ENCODE measurements at places on chromosomes 1 and 21.
A peak's percentile ranks its signal among the peaks of the same experiment; 100 is the strongest.

- no peak for DNase-seq
Measured at GRCh38 chr1:201475915-201476669, 7.1 kb upstream of the PHLDA3 start.

- DNase-seq, result no peak
Measured at GRCh38 chr1:57307392-57308170, 116.3 kb downstream of the DAB1 start.

DNA sequence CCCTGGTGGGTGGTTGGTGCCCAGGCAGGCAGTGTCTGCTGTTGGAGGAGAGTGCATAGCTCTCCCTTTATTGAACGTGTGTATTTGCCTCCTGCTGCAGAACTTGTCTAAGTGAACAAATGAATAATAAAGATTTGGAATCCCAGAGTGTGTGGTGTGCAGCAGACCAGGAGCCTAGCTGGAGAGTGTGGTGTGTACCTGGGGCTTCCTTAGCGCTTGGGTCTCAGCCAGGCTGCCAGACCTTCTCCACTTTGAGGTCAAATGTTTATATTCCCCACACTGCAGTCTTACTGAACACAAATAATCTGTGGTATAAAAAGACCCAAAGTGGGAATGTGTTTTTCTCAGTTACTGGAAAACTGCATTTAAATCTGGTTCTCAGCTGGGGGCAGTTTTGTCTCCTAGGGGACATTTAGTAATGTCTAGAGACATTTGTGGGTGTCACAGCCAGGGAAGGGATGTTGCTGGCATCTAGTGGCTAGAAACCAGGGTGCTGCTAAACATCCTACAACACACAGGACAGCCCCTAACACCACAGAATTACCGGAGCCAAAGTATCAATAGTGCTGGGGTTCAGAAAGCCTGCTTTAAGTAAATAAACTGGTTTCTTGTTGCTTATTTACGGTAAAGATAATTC, 23.6 kb downstream of the SLC37A1 start:
- DNase-seq, result peak; percentile 9

DNA sequence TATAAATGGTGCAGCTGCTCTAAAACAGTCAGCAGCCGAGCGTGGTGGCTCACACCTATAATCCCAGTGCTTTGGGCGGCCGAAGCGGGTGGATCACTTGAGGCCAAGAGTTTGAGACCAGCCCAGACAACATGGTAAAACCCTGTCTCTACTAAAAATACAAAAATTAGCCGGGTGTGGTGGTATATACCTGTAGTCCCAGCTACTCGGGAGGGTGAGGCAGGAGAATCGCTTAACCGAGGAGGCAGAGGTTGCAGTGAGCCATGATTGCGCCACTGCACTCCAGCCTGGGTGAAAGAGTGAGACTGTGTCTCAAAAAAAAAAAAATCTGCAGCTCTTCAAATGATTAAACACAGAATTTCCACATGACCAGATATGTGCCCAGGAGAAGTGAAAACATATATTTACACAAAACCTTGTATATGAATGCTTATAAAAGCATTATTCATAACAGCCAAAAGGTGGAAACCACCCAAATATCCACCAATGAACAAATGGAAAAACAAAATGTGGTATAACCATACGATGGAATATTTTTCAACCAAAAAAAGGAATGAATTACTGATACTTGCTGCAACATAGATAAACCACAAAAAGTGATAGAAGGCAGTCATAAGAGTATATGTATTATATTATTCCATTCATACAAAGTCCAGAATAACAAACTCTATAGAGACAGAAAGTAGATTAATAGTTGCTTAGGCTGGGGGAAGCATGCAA, 14.1 kb downstream of the EPS15 start:
- DNase-seq, result no peak

DNA sequence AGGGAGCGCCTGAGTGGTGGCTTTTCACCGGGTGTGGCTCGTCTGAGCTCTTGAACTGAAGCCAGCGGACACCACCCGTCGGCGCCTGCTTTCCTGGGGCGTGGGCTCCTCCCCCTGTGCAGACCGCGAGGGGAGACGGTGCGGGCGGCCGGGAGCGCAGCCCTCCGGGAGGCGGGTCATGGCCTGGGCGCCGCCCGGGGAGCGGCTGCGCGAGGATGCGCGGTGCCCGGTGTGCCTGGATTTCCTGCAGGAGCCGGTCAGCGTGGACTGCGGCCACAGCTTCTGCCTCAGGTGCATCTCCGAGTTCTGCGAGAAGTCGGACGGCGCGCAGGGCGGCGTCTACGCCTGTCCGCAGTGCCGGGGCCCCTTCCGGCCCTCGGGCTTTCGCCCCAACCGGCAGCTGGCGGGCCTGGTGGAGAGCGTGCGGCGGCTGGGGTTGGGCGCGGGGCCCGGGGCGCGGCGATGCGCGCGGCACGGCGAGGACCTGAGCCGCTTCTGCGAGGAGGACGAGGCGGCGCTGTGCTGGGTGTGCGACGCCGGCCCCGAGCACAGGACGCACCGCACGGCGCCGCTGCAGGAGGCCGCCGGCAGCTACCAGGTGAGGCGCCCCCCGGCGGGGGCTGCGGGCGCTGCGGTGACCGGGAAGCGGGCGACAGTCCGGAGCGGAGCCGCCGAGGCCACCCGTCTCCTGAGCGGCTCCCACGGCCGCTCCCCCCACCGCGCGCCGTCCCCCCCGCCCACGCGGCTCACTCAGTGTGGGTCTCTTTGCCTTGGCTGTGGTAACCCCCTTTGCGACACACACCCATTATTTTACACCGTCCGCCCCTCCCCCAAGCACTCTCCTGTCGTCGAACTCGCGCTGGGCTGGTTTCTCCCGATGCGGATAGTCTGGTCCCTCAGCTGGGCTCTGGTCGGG, at the start of gene TRIM58:
TSS of gene TRIM58 (plus strand) at position 119 of the 916 bp plus-strand sequence. CDS start at position 179, 60 bp downstream.
- DNase-seq, result peak; percentile 2

- DNase-seq, result no peak
Measured at GRCh38 chr1:17112496-17113236, 6.6 kb downstream of the PADI2 start.

- peak; percentile 94 for DNase-seq
Measured at GRCh38 chr1:220879076-220879508, at the start of gene HLX. Gene HLX, plus strand, starts transcription at chr1:220879443. Its CDS starts 415 bp downstream, at chr1:220879858.

DNA sequence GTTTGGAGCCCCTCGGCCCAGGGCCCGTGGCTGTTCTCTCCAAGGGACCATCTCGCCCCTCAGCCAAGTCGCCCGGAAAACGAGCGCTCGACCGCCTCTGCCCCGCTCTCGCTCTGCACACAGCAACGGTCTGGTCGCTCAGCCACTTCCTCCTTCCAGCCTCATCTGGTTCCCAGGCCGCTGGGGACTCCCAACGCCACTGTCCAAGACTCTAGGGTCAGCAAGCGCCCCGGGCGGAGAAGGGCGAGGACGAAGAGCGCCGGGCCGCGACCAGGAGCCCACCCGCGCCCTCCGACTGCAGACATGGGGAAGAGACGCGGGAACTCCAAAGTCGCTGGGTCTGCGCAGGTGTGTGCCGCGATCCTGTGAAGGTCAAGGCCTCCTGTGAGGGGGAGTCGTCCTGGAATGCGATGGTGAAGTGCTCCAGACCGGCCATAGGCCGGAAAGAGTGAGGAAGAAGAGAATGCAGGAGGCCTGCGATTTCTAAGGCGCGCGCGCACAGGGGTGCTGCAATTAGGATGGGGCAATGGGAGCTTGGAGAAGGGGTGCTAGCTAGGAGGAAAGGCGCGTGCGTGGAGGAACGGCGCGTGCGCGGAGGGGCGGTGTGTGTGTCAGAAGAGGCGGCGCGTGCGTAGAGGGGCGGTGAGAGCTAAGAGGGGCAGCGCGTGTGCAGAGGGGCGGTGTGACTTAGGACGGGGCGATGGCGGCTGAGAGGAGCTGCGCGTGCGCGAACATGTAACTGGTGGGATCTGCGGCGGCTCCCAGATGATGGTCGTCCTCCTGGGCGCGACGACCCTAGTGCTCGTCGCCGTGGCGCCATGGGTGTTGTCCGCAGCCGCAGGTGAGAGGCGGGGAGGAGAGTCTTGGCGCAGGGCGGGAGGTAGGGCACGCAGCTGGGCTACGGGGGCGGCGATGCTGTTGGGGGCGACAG, at the start of gene IFNAR1:
TSS of gene IFNAR1 (plus strand) at position 680 of the 931 bp plus-strand sequence. CDS start at position 766, 86 bp downstream.
- peak; percentile 98 for DNase-seq

DNA sequence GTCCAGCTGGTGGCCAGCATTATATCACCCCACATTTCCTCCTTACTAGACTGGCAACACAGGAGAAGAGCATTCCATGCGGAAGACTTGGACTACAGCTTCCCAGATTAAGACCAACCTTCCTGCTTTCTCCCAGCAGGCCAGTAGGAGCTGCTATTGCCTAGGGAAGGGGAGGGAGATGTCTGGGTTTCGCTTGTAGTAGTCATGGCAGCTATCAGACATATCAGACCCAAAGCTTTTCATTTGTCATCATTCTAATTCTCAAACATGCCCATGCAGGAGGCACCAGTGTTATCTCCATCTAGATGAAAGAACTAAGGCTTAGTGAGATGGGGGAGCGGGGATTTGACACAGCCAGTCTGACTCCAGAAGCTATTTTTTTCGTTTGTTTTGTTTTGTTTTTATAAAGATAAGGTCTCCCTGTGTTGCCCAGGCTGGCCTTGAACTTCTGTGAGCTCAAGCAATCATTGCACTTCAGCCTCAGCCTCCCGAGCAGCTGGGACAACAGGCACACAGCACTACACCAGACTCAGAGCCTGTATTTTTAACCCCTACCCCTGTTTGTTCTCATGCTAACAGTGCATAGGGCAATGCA, 4.5 kb downstream of the PLA2G2A start:
- peak; percentile 52 for DNase-seq

DNA sequence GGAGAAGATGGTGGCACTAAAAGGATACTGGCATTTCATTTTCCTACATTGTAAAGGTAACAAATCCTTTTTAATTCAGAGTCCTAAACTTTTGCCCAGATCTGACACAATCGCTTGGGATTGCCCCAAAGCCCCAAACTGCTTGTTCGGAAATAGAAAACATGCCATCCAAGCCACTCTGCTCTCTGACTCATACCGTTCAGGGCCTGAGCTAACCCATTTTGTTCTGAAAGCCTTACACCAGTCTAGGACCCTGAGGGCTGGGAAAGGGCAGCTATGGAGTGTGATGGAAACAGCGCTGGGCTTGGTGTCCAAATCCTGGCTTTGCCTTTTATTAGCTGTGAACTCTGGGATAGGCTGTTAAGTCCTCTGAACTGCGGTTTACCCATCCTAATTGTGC, 159.4 kb upstream of the UBE2U start:
- DNase-seq, result no peak

DNA sequence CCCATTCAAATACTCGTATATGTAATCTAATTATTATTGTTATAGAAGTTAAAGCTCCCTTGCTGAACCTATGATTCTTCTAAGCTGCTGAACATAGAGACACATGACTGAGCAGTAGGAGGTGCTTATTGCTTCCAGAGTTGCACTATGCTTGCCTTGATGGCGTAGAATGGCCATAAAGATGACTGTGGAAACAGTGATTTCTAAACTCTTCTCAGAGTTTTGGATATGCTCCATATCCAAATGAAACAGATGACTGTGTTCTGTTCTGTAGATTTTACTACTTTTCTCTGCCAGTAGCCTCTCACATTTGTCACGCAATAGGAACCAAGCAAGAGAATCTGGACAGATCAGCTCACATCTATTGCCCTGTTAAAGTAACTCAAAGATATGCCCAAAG, 88.1 kb upstream of the CACYBP start:
- no peak for DNase-seq

GRCh38 chr1:222243902-222244301, 304.0 kb downstream of the HHIPL2 start:
- no peak for DNase-seq

DNA sequence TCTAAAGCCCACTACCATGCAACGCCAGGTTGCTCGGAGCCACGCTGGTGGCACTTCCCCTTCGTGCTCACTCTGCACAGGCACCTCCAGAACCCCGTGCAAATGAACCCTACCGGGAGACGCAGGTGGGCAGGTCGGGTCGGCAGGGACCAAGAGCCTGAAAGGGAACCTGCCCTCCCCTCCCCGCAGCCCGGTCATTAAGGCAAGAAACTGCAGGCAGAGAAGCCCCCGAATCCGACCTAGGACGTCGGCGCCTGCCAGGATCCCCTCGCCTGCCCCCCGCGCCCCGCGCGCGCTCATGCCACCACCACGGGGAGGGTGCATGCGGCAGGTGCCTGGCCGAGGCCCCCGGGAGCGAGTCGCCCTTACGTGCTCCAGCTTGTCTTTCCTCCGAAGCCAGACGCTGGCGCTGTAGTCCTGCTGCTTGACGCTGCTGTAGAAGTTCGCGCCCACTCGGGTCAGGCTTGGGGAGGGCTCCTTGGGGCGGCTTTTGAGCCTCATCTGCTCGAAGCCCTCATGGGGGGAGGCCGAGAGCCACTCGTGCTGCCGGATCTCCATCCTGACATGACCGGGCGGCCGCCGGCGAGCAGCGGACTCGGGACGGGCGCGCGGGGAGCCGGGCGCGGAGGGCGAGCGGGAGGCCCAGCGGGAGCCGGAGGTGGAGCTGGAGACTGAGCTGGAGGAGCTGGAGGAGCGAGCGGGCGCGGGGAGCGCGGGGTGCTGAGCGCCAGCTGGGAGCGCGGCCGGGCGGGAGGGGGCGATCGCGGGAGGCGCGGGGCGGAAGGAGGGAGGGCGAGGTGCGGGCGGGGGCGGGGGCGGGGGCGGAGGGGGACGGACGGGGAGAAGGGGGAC, 552 bp downstream of the PLD5 start:
- DNase-seq, result no peak

- no peak for DNase-seq
Measured at GRCh38 chr1:230823931-230824381, 44.4 kb downstream of the C1orf198 start.

- DNase-seq, result no peak
Measured at GRCh38 chr1:50175719-50176639, 67.3 kb downstream of the ELAVL4 start.

- DNase-seq, result peak; percentile 7
Measured at GRCh38 chr1:151325646-151326429, 1.4 kb downstream of the PI4KB start.

- DNase-seq, result no peak
Measured at GRCh38 chr21:41987310-41987709, 22.9 kb downstream of the ZBTB21 start.

DNA sequence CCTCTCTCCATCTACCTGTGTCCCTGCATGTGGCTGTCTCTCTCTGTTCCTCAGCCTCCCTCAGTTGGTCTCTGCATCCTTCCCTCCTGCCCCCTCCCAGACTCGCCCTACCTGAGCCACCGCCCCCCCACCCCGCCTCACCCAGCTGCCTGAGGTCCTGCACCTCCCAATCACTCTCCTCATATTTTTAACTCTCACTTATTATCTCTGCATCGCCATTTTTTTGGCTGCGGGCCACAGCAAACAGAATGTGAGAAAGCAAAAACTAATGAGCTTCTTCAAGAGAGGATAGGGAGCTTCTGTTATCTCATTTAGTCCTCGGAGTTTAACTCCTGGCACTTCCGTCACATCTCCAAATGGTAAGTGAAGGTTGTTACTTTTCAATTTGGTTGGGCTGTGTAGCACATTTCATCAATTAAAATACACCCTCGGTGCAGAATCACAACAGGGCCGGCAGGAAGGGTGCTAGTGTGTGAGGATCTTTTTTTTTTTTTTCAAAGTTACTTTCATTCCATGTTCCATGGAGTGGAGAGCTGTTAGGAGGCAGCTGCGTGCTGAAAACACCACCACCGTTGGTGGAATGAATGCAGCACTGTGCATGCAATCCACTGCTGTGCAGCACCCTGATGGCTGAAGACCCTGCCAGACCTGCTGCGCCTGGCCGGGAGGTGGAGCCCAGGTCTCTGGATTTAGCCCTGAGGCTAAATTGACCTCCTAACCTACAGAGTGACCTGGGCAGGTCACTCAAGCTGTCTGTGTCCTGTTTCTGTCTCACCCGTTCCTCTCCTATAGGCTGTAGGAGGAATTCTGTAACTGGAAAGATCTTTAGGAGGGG, 157.2 kb upstream of the NFIA start:
- DNase-seq, result no peak

GRCh38 chr1:110686188-110686587, 11.4 kb upstream of the KCNA3 start:
- no peak for DNase-seq
